SK-N-DZ (cell line): ENCODE measurements at places on chromosomes 3 and 15.

DNA sequence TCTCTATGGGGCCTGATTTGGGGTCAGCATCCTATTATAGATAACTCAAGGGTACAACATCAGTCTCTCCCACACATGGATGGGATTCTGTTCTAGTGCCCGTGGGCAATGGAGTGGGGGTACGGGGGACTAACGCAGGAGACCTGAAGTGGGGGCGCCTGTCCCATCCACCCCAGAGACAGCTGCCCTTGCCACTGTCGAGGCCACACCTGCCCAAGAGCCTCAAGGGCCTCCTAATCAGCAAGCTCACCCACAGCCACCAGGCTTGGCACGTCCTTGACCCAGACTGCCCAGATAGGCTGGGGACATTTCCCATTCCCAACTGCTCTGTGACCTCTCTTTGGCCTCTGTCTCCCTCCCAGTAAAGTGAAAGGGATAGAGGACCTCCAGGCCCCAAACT, 8.5 kb upstream of the ISLR2 start:
- DNase-seq = no peak

- no peak for DNase-seq
Observed at GRCh38 chr3:156782921-156783320, 43.2 kb upstream of the LEKR1 start.

DNA sequence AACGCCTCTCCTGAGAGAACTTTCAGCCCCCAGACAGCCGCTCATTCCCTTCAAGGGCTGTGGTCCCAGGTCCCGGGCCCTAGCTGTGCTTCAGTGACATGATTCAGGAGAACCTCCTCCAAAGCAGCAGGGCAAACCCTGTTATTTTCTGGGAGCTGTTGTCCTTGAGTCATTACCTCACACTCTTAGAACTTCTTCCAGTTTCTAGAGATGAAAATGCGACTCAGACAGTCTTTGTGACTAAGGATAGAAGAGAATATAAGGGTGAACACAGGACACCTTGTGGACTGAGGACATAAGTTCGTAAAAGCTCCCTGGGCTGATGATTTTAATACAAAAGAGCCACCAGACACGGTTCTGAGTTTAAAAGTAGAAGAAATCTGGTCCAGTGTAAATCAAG, 203.8 kb downstream of the RORA start:
- no peak for DNase-seq

GRCh38 chr3:99319961-99320360, 318.4 kb upstream of the COL8A1 start:
- no peak for DNase-seq

DNA sequence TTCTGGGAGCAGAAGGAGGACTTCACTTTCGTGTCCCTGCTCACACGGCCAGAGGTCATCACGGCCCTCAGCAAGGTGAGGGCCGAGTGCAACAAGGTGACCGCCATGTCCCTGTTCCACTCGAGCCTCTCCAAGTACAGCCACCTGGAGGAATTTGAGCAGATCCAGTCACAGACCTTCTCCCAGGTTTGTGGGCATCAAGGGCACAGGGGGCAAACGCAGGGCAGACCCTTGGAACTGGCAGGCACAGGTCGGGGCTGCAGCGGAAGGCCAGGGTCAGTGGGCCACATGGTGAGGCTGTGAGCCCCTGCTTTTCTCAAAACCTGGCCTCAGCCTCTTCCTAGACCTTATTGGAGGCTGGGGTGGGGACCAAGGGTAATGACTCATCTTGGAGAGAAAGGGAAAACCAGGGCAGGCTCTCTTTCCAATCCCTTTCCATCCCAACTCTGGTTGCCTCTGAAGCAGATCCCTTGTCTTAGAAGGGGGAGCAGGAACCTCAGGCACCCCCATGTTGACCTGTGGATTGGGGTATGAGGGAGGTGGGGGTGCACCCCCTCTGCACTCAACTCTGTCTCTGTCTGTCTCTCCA, 29.5 kb downstream of the DNAH1 start:
- DNase-seq = no peak

- DNase-seq = no peak
Observed at GRCh38 chr3:128195802-128196201, 42.5 kb downstream of the EEFSEC start.

- DNase-seq = no peak
Observed at GRCh38 chr3:171465763-171466162, 5.6 kb upstream of the TNIK start.

GRCh38 chr15:91849749-91850161, 3.8 kb upstream of the SLCO3A1 start:
- peak; percentile 43 for DNase-seq

DNA sequence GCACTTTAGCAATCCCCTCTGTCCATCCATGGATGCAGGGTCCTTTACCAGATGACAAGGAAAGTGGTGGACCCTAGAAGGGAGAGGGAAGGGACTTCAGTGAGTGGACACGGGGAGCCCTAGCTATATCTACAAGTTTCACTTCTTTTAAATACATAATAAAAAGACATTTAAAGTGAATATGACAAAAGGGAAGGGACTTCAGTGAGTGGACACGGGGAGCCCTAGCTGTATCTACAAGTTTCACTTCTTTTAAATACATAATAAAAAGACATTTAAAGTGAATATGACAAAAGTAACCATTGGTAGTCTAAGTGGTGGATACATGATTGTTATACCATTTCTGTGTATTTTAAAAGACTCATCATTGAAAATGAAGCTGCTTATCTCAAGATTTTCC, 81.9 kb upstream of the HES1 start:
- DNase-seq = no peak

DNA sequence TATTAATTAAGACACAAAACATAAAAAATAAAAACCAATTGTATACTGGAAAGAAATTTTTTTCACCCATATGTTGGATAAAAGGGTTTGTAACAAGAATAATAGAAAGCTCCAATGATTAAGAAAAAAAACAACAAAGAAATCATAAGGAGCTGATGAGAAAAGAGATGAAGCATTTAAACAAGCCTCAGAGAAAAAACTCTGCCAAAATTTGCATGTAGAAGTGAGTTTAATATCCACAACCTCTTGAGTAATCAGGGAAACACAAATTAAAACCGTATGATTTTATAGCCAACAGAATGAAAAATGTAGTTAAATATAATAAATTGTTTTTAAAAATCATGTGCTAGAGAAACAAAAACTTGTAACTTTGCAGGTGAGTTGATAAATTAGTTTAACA, 192.9 kb downstream of the BCHE start:
- DNase-seq = no peak

DNA sequence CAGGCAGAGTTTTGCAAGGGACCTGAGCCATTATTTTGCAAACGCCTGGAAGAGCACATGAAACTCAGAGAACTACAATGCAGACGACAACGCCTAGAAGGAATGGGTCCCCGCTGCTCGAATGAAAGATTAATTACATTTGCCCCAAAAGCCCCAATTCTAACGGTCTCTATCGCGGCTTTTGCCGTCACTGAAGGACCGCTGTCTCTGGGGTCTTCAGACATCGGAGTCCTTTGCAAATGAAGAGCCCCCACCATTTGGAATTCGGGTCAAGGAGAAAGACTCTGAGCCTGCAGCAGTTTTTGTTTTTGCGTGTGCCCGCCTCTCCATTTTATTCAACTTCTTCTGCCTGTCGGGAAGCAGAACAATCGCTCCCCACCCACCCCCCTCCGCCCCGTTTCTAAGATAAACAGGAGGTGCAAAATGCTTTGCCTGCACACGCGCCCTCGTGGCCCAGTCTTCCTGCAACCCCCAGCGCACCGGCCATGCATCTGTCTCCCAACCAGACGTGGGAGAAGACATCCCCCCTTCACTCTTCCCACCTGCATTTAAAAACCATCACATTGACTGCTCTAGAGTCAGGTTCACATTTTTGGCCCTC, 13.5 kb downstream of the SOX2 start:
- DNase-seq = no peak

- no peak for DNase-seq
Observed at GRCh38 chr3:57841818-57842217, 85.7 kb downstream of the SLMAP start.

DNA sequence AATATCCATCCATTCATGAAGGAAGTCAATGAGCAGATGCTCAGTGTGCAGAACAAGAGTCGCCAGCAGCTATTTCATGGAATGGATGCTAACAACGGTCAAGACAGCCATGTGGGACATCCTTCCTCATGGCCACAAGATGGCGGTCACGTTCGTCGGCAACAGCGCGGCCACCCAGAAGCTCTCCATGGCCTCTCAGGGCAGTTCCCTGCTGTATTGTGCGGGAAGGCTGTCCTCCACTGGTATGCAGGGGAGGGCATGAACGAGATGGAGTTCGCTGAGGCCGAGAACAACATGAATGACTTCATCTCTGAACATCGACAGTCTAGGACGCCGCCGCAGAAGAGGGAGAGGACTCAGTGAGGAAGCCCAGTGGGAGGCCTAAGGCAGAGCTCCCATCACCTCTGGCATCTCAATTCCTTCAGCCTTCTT, 208.3 kb downstream of the TJP1 start:
- peak; percentile 21 for DNase-seq

DNA sequence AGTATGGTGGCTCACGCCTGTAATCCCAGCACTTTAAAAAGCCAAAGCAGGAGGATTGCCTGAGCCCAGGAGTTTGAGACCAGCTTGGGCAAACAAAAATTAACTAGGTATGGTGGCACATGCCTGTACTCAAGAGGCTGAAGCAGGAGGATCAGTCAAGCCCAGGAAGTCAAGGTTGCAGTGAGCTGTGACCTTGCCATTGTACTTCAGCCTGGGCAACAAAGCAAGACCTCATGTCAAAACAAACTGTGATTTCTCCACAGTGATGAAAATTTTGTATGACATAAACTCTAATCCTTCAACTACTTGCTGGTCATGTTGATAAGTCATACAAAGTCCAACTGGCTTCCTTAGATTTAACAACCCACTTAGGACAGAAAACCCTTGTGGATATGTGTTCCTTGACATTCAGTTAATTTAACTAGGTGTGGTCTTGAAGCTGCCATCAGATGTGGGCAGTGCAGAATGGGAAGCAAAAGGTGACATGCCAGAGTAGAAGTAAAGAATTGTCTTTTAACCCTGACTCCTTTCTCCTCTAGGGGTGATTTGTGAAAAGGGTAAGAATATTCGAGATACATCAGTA, 263.3 kb downstream of the PTPRG start:
- no peak for DNase-seq

- DNase-seq = no peak
Observed at GRCh38 chr3:27115352-27115751, 253.8 kb downstream of the NEK10 start.

DNA sequence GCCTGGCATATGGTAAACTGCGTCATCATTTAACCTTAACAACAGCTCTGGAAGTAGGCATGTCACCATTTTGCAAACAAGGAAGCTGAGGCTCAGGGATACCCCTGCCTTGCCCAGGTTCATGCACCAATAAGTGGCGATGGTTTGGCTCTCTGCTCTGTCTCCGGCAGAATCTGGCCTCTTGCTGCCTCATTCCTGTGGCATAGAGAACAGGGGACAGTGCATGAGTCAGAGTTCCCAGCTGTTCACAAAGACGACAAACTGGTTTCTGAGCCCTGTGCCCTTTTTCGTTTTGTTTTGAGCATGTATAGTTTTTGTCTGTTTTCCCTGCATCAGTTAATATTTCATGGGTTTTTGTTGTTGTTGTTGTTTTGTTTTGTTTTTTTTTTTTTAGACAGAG, 236.8 kb downstream of the OPA1 start:
- DNase-seq = no peak

- DNase-seq = no peak
Observed at GRCh38 chr15:74402873-74403587, 30.7 kb downstream of the SEMA7A start.

- DNase-seq = no peak
Observed at GRCh38 chr3:122493296-122493695, 21.4 kb downstream of the KPNA1 start.

- DNase-seq = no peak
Observed at GRCh38 chr15:45855210-45855906, 220.5 kb downstream of the SQOR start.

DNA sequence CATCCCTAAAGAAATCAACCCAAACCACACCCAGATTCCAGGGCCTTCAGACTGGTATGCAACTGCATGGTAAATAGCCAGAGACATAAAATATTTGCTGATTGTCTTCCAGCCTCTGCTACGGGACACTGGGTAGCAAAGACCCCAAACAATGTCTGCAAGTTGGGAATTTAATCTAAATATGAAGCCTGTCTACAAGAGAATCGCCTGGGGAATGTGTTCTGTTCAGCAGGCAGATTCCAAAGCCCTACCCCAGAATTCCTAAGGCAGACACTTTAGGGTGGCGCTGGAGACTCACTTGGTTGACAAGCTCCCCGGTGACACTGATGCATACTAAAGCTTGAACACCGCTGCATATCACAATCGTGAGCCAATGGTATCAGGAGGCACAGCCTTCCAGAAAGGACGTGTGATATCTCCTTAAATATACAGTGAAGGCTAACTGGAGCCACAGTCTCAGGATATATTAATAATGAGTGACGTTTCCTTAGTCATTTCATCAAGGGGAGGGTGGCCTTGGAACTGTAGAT, 684.1 kb downstream of the NTRK3 start:
- no peak for DNase-seq
